ENCODE measurements at places on chromosomes 16 and 17.

GRCh38 chr16:67486805-67487204 lies 3.5 kb upstream of the AGRP start:
- no peak for DNase-seq

DNA sequence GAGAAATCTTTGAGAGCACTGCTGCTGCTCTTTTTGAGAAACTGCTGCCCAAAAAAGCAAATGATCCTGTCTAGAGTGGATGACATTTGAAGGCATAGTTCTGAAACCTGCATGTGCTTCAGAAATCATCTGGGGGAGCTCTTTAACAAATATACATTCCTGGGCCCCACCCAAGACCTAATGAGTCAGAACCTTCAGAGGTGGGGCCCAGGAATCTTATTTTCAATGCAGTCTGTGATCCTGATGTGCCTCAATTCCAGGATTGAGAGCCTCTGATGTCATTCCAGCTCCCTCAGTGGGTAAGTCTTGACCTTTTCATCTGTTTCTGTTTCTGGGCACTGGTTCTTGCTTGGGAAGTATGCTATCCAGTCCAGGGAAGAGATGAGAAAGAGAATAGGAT lies 42.3 kb downstream of the HNF1B start:
- no peak for DNase-seq

DNA sequence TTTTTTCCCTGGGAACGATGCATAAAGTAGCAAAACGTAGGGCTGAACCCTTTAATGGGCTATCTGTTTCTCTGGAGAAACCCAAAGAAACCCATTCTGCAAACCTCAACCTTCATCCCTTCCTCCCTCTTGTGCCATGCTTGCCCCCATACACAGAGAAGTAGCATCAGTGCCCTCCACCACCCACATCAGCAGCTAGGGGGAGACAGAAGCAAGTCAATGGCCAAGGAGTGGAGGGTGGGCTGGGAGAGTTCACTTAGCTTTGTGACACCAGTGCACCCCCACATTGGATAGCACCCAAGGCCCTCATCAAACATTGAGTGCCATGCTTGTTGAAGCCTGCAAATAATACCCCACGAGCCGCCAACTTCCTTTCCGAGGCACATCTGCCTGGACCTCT lies 282.4 kb downstream of the ABCC12 start:
- DNase-seq = no peak

- DNase-seq = no peak
Observed at GRCh38 chr17:16435925-16436886, 20.8 kb downstream of the TRPV2 start.

GRCh38 chr17:68396226-68397107 lies 60.8 kb downstream of the WIPI1 start:
- DNase-seq = no peak

DNA sequence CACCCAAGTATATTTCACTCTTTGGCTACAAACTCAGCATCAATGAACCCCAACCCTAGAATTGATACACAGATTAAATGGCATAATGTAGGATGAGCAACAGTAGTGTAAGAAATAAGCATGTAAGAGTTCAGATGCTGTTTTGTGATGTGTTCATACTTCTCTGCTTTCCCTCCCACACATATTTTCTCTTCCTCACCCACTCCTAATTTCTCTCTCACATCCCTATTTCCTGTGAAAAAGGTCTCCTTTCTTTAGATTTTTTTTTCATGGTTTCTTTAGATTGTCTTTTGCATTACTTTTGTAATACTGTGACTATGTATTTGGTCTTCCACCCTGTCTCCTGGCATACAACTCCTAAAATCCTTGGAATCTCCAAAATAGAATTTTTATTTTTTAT lies 21.7 kb downstream of the CREBBP start:
- no peak for DNase-seq

Data from sciatic nerve (tissue), 2 donors.